ENCODE measurements at places on chromosomes 5 and 9. TPM values are rescaled to one million over a fixed set of nuclear protein-coding genes. Genes with fewer than 3 reads are reported as not detected.

Gene SET
- total RNA-seq = 298 TPM

Gene SOHLH1
- not detected for total RNA-seq

Gene PCDHB9
- total RNA-seq = 0.89 TPM

Gene ECM2
- 77.1 TPM for total RNA-seq

Gene SOX30
- total RNA-seq = 0.10 TPM

Gene PRRX2
- total RNA-seq = 9.4 TPM

Gene CCDC152
- total RNA-seq = 3.1 TPM

Gene HRCT1
- total RNA-seq = not detected

Gene DMRT3
- total RNA-seq = not detected

Gene SUSD1
- 16.1 TPM for total RNA-seq

Gene CCDC180
- 16.1 TPM for total RNA-seq

Gene OMD
- 16.0 TPM for total RNA-seq

Gene C1QTNF3
- total RNA-seq = 34.8 TPM

Gene SOWAHA
- total RNA-seq = 0.10 TPM

Gene PPP3R2
- total RNA-seq = not detected

Gene LIFR
- 70.8 TPM for total RNA-seq

Gene PALM2AKAP2
- total RNA-seq = 22.3 TPM

Gene SCAMP1
- total RNA-seq = 51.6 TPM

Gene ASS1
- 126 TPM for total RNA-seq

Gene MEGF10
- 4.7 TPM for total RNA-seq

Gene FLT4
- 7.5 TPM for total RNA-seq

Gene PCDHB2
- 3.1 TPM for total RNA-seq

Gene TNFAIP8
- total RNA-seq = 47.7 TPM

Gene AK8
- total RNA-seq = 1.1 TPM

Gene ADAMTS16
- 3.1 TPM for total RNA-seq

Gene CD14
- total RNA-seq = 52.3 TPM

Gene TLR4
- 14.2 TPM for total RNA-seq

Gene TMOD1
- 9.3 TPM for total RNA-seq

Measured in skin of body (tissue), 3 donors.